ENCODE measurements at places on chromosomes 4 and X.

- DNase-seq: no peak
Measured at GRCh38 chr4:65259296-65259695, 411.0 kb downstream of the EPHA5 start.

DNA sequence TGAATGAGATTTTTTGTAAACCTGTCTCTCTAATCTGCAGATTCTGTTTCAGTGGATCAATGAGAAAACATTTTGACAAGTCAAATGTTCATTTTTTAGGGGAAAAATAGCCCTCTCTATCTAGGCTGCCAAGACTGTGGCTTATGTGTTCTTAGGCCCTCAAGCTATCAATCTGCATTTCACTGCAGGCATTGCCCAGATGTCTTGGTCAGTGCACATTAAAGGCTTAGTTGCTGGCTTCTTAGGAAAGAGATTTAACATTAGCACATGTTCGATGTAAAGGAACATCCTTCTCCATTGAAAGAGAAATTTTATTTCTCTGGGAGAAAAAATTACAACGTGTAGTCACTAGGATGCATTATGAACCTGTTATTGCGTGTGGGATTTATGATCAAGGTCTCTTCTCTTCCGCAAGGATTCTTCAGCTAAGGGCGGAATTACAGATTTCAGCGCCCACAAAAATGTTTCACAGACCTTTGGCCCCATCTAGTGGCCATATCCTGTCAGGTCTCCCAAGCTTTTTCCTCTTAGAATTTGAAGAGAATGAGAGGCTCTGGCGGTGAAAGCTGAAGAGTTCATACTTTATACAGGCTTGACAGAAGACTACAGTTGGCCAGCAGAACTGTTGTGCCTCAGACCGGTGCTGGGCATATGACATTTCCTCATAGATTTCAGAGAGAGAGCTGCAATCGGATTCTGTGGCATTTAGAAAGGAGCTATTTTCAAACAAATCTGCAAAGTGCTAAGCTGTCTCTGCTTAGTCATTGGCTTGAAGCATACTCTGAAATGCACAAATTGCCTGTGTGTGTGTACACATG, 144.6 kb upstream of the NOCT start:
- peak; percentile 89 for DNase-seq

DNA sequence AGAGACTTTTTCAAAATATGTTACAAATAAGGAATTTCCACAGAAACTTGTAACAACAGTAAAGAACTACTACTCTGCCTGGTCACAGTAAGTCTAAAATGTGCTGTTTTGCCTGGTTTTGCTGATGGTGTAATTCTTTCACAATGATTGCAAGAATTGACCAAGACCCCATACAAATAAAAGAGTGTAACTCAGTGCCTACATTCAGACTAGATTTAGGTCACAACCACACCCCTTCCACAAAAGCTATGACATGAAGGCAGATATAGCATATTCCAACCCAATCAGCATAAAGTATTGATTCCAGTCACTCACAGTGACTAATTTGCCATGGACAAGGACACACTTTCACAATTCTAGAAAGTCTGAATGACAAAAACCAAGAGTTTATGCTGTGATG, 53.7 kb upstream of the TMPRSS11F start:
- DNase-seq: no peak

GRCh38 chr4:164251257-164251656, 502.7 kb upstream of the SMIM31 start:
- DNase-seq: no peak

- DNase-seq: no peak
Measured at GRCh38 chrX:133709501-133709900, 275.9 kb downstream of the GPC3 start.

GRCh38 chr4:3285558-3286334, 7.1 kb upstream of the RGS12 start:
- DNase-seq: peak; percentile 55

GRCh38 chr4:80462621-80463091, 127.1 kb downstream of the CFAP299 start:
- no peak for DNase-seq

DNA sequence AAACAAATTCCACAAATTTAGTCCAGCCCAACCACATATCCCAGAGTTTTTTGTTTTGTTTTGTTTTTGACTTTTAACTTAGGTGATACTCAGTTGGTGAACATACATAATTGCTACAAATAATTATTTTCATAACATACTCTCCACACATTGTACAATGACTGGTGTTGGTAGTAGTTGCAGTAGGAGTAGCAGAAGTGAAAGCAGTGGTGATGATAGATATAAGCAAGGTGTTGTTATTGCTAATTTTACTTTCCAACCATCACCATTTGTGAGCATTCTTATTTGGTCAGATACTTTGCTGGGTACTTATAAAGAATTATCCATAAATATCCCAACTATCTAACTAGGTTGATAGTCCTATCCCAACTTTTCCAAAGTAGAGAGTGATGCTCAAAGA, 47.3 kb downstream of the ARHGAP24 start:
- DNase-seq: no peak

- DNase-seq: no peak
Measured at GRCh38 chrX:32987142-32987541, 224.2 kb downstream of the DMD start.

- DNase-seq: peak; percentile 51
Measured at GRCh38 chrX:20666331-20666730, 399.6 kb upstream of the RPS6KA3 start.

- DNase-seq: no peak
Measured at GRCh38 chr4:6606465-6607235, 31.7 kb downstream of the MAN2B2 start.

DNA sequence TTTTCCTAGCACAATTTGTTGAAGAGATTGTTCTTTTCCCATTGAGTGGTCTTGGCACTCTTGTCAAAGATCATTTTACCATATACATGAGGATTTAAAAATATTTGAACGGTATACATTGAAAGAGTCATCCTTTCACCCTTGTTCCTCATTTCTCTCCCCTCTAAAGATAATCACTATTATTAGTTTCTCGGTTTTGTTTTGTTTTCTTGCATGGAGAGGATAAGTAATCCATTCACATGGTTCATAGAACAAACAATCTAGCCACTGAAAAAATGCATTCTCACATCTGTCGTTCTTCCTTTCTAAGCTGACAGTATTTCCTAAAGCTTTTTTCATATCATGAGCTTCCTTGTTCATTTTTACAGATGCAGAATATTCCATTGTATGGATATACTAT, 39.2 kb upstream of the MSMO1 start:
- DNase-seq: no peak

DNA sequence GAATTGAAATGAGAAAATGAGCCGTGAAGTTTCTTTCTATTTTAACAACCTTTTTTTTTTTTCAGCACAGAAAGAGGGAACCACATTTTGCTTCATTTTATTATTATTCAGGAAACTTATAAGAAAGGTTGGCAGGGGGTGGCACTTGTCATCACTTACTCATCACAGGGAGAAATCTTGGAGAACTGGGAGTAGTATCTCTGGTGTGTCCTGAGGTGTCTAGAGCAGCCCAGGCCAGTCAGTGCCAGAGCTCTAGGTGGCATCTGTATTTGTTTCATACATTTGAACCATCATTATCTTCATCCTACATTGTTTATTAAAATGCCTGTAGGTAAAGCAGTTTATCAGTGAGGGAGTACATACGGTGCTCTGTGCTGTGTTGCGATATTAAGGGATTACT, 43.8 kb upstream of the ARHGAP24 start:
- no peak for DNase-seq

DNA sequence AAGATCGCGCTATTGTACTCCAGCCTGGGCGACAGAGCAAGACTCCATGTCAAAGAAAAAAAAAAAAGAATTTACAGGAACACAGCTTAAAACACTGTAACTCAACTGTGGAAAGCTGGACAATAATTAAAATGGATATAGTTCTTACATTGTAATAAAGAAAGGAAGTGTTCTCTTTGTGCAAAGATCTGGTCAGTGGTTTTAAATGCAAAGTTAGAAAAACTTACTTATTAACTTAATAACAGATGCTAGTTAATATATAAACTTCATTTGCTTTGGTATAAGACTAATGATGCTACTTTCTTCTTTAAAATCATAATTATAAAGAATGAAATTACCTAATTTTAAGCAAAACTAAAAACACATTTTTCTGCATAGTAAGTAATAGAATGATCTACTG, 2024.1 kb upstream of the TENM3 start:
- no peak for DNase-seq

DNA sequence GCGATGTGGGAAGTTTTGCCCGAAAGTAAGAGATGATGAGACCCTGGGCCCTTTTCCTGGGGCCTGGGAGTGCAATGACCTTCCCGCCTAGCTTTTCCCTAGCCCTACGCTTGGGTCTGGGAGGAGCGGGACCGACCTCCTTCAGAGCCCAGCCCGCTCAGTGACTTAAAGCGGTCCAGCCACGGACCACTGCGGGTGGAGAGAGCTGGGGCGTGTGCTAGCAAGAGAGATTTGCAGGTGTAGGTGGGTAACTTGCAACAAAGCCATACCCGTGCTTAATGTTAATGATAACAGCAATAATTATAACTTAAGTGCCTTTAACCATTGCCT, 503 bp upstream of the PDE5A start:
- DNase-seq: no peak

DNA sequence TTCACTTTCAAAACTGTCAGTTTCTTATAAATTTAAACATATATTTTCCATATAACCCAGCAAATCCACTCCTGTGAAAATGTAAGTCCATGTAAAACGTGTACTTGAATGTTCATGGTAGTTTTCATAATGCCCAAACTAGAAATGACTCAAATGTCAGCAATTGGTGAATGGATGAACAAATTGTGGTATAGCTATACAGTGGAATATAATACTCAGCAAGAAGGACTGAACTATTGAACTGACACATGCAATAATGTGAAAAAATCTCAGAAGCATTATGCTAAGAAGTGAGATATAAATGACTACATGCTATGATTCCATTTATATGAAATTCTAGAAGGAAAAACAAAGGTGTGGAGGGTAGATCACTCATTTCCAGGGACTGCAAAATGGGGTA, 52.2 kb downstream of the USP53 start:
- no peak for DNase-seq

- no peak for DNase-seq
Measured at GRCh38 chr4:13536607-13537006, 7.7 kb downstream of the NKX3-2 start.

- no peak for DNase-seq
Measured at GRCh38 chrX:105475801-105476200, 255.3 kb upstream of the TEX13A start.

- no peak for DNase-seq
Measured at GRCh38 chr4:67685532-67685859, 15.5 kb downstream of the UBA6 start.

GRCh38 chr4:87465739-87466366, 43.5 kb downstream of the NUDT9 start:
- peak; percentile 50 for DNase-seq

DNA sequence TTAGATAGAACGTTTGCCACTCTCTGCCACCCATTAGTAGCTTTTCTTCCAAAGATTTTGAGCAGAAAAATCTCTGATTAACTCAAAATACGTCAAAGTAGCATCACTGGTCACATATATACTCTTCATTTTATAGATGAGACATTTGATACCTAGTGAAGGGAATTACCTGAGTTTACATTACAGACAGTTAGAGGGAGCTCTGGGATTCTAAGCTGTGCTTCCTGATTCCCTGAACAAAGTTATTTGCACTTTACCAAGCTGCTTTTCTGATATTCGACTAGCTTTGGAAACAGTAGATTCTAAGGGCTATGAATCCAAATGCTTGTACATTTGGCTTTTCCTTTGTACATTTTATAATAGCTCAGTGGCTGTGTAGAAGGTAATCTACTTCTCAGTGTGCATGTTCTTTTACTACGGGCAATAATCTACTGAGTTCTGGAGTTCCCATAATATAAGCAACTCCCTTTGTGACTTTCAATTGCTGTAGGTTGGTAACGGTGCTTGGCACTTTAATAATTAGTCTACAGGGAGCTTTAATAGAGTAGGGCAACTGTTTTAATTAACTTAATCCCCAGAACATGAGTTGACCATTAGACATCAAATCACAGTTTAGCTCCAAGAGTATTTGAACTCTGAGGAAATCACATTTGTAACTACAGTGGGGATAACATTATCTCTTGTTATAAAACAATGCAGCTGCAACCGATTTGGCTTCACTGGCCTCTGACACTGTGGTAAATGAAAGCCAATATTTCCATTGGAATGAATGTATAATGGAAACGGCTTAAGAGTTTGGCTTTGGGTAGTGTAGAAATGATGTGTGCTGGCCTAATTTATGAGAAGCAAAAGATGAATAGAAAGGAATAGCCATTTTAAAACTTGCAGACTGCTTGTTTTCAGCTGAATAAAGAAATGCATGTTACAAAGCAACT, 1602.4 kb downstream of the STIM2 start:
- no peak for DNase-seq

DNA sequence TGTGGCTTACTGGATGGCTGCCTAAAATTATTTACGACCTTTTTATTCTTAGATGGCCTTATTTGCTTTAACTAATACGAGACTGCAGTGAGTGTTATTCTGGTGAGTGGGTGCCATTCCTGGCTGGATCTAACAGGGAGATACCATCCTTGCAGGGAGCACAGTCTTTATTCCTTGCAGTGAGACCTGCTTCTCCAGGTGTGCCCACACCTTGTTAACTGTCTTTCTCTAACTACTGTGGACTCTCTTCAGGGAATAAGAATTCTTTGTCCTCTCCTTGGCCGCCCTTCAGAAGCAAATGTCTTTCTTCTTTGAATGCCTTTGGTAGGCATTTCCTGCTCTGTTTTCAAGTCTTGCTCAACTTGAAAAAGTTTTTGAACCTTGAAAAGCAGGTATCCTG, 34.1 kb upstream of the STOX2 start:
- DNase-seq: no peak

- peak; percentile 54 for DNase-seq
Measured at GRCh38 chr4:79576429-79576753, 168.4 kb upstream of the GK2 start.
